Thoracic aorta (tissue), 2 donors: ENCODE measurements at places on chromosomes 7 and 10. TPM values are rescaled to one million over a fixed set of nuclear protein-coding genes. Genes with fewer than 3 reads are reported as not detected.

DNA sequence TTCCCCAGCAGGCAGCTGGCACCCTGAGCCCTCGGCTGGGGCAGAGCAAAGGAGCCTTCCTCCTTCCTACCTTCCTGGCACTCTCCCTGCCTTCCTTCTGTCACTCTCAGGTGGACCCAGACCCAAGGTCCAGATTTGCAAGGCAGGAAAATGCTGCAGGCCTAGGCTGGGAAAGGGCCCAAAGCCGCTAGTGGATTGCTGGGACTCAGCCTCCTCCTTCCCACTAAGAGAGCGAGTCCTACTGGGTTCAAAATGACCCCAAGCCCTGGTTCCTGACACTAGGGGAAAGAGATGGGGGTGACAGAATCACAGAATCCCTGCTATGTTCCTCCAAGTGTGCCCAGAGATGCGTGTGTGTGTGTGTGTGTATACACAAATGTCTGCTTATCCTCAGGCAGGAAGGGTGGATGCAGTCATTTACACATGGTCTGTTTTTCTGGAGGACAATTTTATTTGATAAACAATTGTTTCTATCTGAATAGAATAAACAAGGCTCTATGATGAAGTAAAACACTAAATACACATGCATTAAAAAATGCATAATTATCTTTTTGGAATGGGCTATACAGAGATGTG is 1.3 kb upstream of the PLAU start:
- H3K27ac ChIP-seq, result no peak overlapping the region
- DNase-seq, result no peak
- peaks cover 10% of the 10 kb centered on the region for H3K4me1 ChIP-seq

- no peaks in the 10 kb centered on the region for H3K27me3 ChIP-seq
- no peaks in the 10 kb centered on the region for H3K36me3 ChIP-seq
- DNase-seq, result no peak
- H3K4me1 ChIP-seq, result no peaks in the 10 kb centered on the region
- no peak overlapping the region for H3K4me3 ChIP-seq
Observed at GRCh38 chr7:158358926-158359645, 228.5 kb downstream of the PTPRN2 start.

- DNase-seq, result no peak
- H3K4me1 ChIP-seq, result no peaks in the 10 kb centered on the region
- H3K4me3 ChIP-seq, result no peak overlapping the region
- H3K27me3 ChIP-seq, result no peaks in the 10 kb centered on the region
- no peaks in the 10 kb centered on the region for H3K36me3 ChIP-seq
- H3K27ac ChIP-seq, result no peak overlapping the region
Observed at GRCh38 chr10:121368347-121369025, 229.8 kb downstream of the FGFR2 start.

ITGB8 gene
- 9.5 TPM for total RNA-seq
